IMR-90 (cell line): ENCODE measurements at places on chromosomes 2 and 18. TPM values are rescaled to one million over a fixed set of nuclear protein-coding genes. Genes with fewer than 3 reads are reported as not detected.

The ZBTB14 gene
- 9.1 and 10.0 TPM in 2 replicates for total RNA-seq

The CFAP65 gene
- total RNA-seq = not detected in 2 replicates

DNA sequence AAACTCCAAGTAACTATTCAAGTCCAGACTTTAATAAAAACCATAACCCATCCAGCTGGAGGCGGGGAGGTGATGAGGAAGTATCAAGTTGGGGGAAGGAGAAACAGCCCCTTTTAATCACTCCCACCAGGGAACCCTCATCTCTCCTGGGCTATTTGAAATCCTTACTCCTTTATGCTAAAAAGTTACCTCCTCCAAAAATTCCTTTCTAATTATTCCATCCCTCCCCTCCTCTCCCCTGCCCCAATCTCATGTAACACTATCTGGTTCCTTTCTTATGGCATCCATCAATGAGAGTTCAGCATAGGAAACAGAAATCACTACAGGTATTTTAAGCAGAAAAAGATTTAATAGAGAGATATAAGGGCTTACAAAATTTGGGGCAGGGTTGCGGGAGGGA is 9.3 kb upstream of the SLC14A2 start:
- no peak for DNase-seq

GRCh38 chr2:236748801-236749200 is 179.2 kb downstream of the ACKR3 start:
- DNase-seq = no peak

DNA sequence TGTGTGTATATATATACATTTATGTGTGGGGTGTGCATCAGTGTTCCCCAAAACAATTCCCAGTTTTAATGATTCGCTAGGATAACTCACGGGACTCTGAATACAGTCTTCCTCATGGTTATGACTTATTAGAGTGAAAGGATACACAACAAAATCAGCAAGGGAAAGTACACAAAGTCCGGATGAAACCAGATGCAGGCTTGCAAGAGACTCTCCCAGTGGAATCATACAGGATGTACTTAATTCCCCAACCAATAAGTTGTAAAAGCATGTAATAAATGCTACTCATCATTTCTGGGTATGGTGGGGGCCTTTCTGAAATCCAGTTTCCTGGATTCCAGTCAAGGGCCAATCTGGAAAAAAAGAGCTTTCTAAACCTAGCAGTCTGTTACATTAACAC is 654.1 kb upstream of the SYT4 start:
- DNase-seq = no peak

DNA sequence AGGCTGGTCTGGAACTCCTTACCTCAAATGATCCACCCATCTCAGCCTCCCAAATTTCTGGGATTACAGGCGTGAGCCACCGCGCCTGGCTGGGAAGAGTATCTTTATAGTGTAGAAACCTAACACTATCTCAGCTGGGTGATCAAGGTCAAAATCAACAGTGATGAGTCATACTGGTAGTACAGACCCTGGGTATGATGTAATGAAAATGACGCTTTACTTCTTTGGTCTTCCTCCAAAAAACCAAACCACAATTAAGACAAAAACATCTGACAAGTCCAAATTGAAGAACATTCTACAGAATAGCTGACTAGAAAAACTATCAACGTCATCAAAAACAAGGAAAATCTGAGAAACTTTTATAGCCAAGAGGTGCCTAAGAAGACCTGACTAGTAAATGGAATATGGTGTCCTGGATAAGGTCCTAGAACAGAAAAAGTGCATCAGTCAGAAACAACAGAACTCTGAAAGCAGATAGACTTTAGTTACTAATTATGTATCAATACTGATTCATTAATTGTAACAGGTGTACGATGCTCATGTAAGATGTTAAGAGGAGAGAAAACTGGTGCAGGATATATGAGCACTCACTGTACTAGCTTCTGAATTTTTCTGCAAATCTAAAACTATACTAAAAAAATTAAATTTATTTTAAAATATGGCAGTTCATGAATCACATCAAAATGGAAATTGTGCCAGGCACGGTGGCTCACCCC is 25.4 kb downstream of the PDCL3 start:
- DNase-seq = peak; percentile 66

DNA sequence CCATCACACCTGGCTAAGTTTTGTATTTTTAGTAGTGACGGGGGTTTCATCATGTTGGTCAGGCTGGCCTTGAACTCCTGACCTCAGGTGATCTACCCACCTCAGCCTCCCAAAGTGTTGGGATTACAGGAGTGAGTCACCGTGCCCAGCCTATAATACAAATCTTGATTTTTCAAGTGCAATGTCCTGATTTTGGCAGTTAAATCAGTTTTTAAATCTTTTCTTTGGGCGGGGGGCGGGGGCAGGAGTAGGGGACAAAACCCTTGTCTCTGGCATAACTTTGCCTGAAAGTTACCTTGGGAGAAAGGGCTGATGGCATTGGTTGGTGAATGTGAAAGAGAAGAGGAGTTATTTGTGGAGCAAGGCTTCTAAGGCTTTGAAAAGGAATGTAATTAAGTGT is 12.3 kb downstream of the GALNT1 start:
- no peak for DNase-seq

The HJURP gene
- total RNA-seq = 22.6 and 24.2 TPM in 2 replicates

The ATL2 gene
- total RNA-seq = 62.6 and 83.6 TPM in 2 replicates

The HOXD10 gene
- not detected in 2 replicates for total RNA-seq

GRCh38 chr2:14634489-14635390 is 2.2 kb downstream of the LRATD1 start:
- DNase-seq = peak; percentile 54

GRCh38 chr2:158600155-158600802 is 143.5 kb downstream of the PKP4 start:
- peak; percentile 95 for DNase-seq

- no peak for DNase-seq
These were observed 17.3 kb upstream of the TRIM43 start for GRCh38 chr2:95574506-95574905.

DNA sequence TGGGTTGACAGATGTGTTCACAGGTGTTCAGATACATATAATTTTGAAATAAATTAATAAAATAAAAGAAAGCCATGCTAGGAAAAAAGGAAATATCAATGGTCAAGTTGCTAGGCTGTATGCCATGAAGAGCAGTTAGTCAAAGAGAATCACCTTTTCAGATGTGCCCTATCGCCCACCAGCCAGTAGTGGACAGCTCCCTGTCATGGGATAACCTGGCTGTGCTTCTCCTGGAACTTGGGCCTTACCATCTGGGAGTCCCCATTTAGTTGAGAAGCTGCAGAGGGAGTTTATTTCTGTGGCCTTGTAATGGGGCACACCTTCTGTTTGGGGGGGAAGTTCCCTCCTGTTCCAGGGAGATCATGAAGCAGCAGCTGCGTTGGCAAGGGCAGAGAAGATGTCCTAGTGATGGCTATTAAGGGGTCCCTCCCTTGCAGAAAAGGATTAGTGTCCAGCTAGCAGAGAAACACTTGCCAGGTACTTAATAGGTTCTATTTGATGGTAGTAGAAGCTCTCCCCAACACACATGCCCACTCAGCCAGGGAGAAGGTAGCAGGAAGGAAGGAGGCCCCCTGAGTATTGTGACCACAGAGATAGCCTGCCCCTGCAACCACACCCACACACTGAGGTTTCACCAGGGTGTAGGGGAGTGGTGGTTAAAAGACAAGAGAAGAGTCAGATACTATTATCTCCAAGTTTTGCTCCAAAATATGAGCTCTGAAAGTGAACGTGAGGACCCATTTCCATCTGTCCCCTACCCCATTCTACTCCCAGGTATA is 117.7 kb downstream of the B3GNT2 start:
- DNase-seq = no peak

DNA sequence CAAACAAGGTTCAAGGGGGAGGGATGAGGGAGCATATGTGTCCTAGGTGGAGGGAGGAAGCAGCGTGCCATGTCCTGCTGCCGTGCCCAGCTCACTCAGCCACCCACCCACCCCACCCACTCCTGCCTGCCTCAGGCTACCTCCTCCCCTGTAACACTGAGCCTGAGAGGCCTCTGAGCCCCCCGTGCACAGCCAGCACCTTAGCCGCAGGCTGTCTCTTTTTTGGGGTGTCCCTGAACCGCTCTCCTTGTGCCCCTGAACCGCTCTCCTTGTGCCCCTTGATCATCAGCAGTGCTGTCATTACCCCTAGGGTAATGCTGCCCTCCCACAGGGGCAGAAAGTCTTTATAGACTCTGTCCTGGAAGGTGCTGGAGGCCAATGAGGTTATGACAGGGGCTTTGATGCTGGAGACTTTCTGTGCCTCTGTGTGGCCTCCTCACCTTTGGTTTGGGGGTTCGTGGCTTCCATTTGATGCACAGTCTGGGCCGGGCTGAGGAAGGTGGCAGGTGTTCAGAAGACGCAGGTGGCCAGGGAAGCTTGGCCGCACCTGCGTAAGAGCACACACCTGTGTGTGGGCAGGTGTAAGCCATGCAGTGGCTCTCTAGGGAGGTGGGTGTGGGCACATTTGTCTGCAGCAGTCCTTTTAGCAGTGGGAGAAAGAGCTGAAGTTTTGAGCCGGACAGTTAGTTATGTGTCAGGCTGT is 140.0 kb downstream of the SEPTIN10 start:
- DNase-seq = no peak

- DNase-seq = peak; percentile 58
These were observed 2.9 kb upstream of the ATOH8 start for GRCh38 chr2:85750587-85751575.

DNA sequence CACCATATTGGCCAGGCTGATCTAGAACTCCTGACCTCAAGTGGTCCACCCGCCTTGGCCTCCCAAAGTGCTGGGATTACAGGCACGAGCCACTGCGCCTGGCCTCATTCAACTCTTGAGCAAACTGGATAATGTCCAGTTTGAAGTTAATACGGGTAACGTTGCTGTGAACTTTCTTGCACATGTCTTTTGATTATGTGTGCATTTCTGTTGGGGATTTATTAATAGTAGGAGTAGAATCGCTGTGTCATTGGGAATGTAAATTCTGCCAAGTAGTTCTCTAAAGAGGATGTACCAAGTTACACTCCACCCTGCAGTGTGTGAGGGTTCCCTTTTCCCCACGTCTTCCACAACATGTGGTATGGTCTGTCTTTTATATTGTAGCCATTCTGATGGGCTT is 6.2 kb downstream of the IMPA2 start:
- peak; percentile 48 for DNase-seq

GRCh38 chr2:72738096-72738495 is 87.7 kb downstream of the EXOC6B start:
- DNase-seq = peak; percentile 73

The IL36B gene
- total RNA-seq = not detected in 2 replicates

DNA sequence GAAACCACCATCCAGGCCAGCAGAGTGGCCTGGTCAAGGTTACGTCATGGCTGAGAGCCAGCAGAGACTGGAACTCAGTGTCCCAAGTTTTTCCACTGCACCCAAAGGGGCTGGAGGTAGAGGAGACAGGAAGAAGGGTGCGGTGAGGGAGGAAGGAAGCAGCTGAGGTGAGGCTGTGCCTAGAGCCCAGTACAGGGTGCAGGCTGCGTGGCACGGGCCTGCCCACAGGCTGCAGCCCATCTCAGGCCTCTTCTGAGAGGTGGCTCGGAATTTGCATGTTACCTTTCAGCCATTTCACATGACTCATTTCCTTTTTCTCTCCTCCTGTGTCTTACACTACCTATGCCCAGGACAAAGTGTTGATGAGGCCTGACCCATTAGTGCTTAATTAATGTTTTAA is 13.7 kb upstream of the MGAT4A start:
- DNase-seq = no peak

The CHCHD5 gene
- 4.8 and 8.1 TPM in 2 replicates for total RNA-seq

DNA sequence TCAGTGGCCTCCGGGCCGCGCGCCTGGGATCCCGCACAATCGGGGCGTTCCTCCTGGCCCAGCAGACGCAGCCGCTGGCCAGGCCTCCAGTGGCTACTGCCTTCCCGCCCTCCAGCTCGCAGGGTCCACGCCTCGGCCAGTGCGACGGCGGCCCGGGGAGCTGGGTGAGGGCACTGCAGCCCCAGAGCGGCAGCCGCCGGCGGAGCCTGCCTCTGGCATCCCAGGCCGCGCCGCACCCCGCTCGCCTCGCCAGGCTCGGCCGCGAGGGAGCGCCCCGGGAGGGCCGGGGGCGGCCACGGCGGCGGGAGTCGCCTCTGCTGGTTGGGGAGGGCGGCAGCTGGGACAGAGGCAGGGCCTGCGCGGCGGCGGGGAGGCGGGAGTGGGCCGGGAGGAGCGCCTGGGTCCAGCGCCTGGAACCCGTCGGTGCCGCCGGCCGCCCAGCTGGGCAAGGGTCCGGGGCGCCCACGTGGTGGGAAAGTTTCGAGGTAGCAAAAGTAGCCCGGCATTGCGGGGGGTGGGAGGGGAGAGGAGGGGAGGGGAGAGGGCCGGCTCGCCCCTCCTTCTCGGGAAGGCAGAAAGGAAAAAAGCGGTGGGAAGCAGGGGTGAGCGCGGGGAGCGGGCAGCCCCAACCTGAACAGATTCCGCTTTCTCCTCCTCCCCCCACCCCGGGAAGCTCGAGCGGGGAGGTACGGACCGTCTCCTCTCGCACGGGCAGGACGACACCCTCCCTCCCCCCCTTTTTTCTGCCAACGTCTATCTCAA is 1.5 kb upstream of the INHBB start:
- no peak for DNase-seq

GRCh38 chr2:16014802-16015201 is 74.5 kb downstream of the MYCN start:
- DNase-seq = no peak

GRCh38 chr2:201151127-201151981 is 31.6 kb upstream of the CASP10 start:
- peak; percentile 93 for DNase-seq

DNA sequence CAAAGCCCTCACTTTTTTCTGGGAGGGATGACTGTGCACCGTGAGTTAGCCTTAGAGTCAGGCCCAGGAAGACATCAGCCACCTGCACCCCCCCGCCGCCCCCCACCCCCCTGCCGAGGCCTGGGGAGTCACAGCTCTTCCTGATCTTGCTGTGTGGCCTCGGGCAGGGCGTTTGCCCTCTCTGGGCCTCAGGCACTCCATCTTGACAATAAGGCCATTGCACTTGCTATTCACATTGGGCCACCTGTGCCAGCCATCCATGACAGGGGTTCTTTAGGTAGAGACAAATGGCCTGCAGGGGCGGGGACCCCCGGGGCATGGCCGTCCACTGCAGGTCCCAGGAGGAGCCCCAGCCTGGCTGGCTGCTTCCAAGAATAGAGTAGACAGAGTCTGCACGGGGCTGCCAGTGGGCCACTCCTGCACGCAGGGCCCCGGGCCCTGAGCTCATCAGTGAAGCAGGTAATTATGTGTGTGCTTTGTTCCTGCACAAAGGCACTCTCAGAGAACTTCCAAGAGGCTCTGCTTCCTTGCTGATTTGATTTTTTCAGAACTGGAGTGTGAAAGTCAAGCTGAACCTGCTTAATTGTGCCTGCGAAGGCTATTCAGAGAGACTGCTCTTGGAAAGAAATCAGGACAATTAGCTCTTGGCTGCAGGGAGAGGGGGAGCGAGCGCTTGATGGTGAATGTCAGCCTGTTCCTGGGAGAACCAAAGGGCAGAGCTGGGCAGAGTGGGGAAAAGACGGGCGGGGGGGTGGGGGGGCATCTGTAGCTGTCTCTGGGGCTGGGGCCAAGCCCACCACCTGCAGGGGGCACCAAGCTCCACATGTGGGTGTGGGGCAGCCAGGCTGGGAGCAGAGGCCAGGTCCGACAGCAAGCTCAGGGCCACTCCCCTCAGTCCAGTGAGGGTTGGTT is 40.3 kb downstream of the RRM2 start:
- DNase-seq = no peak

DNA sequence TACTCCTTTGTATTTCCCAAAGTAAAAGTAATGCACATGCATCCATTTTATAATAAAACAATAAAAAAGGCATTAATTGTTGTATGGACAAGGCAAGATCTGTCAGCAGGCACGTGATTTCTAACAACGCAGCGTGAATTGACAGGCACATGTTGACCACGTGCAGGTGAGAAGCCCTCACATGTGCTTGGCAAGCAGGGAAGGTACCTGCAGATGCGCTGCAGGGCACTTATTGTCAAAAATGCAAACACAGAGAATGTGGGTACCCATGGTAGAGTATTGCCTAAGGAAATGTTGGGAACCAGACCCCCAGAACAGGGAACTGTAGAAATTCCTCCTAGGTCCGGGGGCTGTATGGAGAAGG is 515.0 kb upstream of the HS6ST1 start:
- DNase-seq = no peak
